Eye (tissue), 1 donor: ENCODE measurements at places on chromosomes 4 and X.

DNA sequence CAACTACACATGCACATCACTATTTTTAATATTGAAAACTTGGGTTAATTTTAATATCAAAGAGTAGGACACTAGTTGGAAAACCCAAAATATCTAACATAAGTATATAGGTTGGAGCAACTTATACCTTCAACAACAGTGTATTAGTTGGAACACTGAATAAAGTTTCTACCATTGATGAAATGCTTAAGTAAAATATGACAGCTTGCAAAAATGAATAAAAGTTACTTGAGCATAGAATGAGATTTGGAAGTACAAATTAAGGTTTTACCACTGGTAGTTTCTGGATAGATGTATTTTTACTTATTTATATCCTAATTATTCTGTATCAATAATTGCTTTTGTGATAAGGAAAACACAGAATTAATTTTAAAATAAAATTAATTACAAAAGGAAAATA lies 1079.6 kb downstream of the ADGRL3 start:
- no peak for DNase-seq

GRCh38 chr4:117965622-117966021 lies 68.7 kb upstream of the NDST3 start:
- DNase-seq: peak; percentile 66

- DNase-seq: no peak
Measured at GRCh38 chr4:128155231-128155855, 94.2 kb downstream of the LARP1B start.

DNA sequence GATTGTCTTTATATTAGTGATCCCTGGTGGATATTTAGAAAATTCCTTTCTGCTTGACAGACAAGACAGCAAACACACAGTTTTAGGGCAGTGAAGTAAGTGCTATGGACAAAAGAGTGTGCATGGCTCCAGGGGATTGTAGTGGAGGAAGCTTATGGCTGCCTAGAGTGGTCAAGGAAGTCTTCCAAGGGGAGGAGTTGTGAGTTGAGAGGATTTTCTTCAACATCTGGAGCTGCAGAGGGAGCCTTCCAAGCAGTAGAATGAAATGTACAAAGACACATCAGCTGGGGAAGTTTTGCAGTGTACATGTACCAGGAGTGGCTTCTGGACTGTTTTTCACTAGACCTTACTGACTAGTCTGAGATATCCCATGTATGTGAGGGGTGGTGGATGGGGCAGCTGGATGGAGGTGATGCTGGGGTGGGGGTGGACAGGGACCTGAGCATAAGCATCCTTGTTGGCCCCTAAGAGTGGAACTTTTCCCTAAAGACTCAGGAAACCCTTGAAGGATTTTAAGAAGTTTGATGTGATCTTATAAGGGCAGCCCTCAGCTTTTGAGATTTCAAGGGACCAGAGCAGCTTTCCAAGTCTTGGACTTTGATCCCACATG lies 160.5 kb upstream of the TAPT1 start:
- no peak for DNase-seq

DNA sequence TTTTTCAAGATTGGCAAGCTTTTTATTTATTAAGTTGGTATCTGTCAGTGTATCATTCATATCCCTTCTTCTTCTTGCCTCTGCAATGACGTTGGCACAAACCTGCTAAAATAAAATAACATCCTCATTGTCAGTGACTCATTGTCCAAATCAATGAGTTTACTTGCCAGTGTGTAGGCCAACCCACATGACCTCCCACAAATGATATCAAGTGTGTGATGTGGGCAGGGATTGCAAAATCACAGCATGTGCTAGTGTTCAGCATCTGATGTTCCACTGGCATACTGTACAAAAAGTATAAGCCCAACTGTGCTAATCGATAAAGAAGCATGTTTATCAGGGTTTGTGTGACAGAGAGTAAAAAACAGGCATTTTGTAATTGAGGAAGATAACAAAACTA lies 25.5 kb downstream of the GPAT3 start:
- DNase-seq: no peak

DNA sequence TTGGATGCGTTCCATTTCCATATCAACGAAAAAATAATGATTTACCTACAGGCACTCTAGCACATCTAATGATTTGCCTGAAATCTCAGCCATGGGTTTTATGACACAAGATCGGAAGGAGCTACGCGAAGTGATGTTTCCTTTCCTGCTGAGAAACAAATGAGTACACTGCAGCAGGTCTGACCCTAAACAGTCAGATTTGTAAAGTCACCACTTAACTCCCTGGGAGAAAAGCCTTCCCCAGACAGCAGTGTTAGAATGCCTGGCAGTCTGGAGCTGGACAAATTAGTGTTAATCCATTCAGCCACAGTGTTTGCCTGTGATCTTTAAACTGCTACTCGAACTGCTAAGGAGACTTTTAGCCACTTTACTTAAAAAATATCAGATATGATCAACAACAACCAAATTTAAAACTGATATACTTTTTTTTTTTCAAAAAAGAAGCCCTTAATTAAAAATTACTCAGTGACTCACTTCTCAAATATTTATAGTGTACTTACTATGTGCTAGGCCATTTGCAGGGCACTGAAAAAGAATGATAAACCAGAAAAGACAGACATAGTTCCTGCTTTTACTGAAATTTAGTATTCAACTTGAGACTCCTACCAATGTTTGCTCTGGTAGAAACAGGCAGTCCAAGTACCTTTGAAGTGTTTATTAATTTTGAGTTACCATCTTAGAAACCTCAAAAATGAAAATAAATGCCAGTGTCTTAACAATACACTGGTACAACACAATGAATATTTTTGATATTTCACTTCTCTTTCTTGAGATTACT lies 104.5 kb downstream of the SHISA3 start:
- DNase-seq: peak; percentile 51

GRCh38 chr4:42280327-42281095 lies 116.8 kb upstream of the SHISA3 start:
- no peak for DNase-seq

- no peak for DNase-seq
Measured at GRCh38 chr4:93042746-93043145, 739.0 kb downstream of the GRID2 start.

- no peak for DNase-seq
Measured at GRCh38 chr4:177728361-177729152, 286.3 kb upstream of the AGA start.

GRCh38 chr4:55530691-55531090 lies 16.0 kb downstream of the CLOCK start:
- no peak for DNase-seq

- DNase-seq: no peak
Measured at GRCh38 chr4:184267673-184268583, 50.3 kb upstream of the ENPP6 start.

GRCh38 chr4:8185295-8185694 lies 13.8 kb upstream of the SH3TC1 start:
- DNase-seq: no peak

GRCh38 chr4:141389649-141390048 lies 169.0 kb downstream of the ZNF330 start:
- DNase-seq: no peak

- DNase-seq: no peak
Measured at GRCh38 chr4:180455226-180455625, 1788.0 kb upstream of the TENM3 start.

GRCh38 chrX:34130501-34130900 lies 1.6 kb downstream of the FAM47A start:
- no peak for DNase-seq

GRCh38 chr4:70943114-70943513 lies 40.9 kb downstream of the MOB1B start:
- no peak for DNase-seq

DNA sequence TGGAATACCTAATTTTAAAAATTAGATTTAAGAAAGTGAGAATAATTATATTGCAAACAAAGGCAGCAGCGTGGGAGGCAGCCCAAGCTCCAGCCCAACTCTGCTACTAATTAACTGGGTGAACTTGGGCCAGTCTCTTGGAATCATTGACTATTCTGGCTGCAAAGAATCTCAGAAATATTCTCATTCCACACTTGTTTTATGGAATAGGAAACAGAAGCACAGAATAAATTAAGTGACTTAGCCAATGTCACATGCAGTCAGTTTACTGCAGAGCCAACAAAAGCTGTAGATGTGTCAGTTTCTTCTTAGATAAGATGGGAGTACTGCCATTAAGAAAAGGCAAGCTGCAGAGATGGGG lies 132.6 kb upstream of the FAM9B start:
- no peak for DNase-seq

DNA sequence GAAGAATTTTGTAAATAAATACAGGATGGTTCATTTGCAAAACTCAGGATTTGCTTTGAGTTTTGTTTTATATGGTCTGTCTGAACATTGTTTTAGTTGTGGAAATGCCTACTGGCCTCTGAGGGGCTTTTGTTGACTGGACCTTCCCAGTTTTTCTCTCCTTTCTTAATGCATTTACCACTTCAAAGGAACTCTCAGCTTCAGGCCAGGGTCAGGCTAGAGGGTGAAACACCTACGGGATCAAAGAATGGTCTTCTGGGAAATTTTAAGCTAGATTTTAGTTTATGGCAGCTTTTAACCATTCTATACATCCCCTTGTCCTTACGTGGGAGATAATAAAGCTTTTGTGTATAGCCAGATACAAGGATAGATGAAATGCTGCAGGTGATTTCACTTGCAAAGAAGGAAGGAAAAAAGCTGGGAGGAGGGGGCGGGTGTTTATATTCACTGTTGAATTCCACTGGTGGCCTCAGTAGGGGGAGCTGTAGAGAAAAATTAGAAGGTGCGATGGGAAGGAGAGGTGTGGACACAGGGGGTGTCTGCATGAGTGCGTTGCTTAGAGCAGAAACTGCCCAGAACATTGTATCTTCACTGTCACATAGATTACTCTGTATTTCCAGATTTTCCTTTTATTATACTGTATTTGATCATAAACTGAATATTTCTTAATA lies 151.8 kb downstream of the TSPAN5 start:
- no peak for DNase-seq

GRCh38 chrX:10617186-10617998 lies 3.0 kb downstream of the MID1 start:
- DNase-seq: no peak

DNA sequence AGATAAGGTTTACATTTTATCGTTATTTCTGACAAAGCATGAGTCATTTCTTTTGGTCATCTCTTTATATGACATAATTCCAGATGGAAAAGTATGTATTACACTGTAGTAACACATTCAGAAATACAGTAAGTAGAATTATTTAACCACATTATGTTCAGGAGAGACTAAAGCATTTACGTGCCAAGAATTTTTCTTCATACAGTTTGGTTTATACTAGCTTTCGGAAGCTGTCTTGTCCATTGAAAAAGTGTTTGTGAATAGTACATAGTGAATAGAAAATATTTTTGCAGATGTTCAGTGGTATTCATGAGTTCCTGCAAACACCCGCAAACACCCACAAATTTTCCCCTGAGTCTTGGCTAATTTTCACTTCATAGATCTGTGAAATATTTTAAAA lies 1033.0 kb upstream of the INTU start:
- no peak for DNase-seq

DNA sequence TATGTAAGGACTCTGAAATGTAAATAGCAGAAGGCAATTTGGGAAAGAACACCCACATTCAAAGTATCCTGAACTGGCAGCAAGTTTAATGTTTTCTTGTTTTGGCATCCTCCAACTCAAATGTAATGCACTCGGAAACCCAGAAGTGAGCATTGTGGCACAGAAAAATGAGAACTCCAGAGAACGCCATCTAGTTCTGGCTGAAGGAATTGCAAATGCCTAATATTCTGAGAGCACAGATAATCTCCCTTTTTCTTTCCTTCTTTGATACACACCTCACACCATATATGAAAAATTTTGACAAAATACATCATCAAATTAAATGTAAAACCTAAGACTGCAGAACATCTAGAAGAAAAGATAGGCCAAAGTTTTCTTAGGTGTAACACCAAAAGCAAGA lies 52.1 kb downstream of the PWWP3B start:
- DNase-seq: no peak

- DNase-seq: no peak
Measured at GRCh38 chr4:101155368-101155767, 192.0 kb downstream of the PPP3CA start.

DNA sequence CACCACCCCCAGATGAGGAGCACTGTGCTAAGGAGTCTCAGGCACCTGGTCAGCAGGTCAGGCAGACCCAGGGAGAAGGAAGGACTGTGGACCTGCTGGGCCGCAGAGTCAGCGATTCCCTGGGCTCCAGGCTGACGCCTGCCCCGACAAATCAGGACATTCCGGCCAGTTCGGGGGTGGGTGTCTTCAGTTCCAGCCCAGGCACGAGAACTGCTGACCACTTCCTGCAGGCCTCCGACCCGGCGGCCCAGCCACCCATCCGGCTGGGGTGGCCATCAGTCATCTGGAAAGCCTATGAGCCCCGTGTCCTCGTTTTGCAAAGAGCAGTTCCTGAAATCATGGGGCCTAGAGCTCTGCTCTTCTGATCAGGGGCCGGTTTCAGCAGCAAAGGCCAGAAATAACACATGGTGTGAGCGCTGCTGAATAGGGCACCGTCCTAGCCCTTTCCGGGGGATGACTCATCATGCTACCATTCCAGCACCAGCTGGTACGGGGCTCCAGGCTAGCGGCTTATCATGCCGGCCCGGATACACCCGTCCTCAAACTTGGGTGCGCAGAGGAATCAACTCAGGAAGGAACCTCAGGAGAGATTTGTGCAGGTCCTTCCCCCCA lies 7.8 kb upstream of the SH3TC1 start:
- DNase-seq: no peak

GRCh38 chrX:40230646-40231045 lies 132.9 kb upstream of the BCOR start:
- DNase-seq: no peak

DNA sequence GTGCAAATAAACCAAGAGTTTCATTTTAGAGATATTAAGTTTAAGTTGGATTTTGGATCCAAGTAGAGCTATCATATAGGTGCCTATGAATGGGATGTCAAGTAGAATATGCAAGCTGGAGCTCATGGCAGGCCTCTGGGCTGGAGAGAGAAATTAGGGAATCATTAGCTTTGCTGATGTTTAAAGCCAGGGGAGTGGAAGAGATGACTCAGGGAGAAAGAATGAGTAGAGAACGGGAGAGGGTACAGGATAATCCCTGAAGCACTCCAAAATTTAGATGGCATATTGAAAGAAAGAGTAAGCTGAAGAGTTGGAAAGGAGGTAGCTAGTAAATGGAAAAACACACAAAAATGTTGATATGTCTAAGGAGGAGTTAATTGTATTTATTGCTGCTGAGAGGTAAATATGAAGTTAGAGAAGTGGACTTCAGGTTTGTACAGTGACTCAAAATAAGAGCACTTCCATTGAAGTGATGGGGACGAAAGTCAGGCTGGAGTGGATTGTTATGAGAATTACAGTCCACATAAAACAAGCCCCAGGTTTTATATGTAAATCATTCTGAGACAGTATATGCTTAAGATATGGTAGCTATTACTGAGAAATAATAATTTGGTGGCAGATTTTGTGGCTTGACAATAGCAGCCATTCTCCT lies 72.5 kb upstream of the GRXCR1 start:
- no peak for DNase-seq
